ENCODE measurements at places on chromosomes 6 and 20.

GRCh38 chr20:64036346-64037198 lies 590 bp downstream of the C20orf204 start:
- DNase-seq, result no peak

- no peak for DNase-seq
Measured at GRCh38 chr6:142246960-142247359, 54.8 kb upstream of the ADGRG6 start.

GRCh38 chr6:39269961-39270360 lies 40.7 kb upstream of the KCNK5 start:
- no peak for DNase-seq

GRCh38 chr20:63100174-63100925 lies 93.6 kb upstream of the BHLHE23 start:
- DNase-seq, result no peak

- DNase-seq, result peak; percentile 64
Measured at GRCh38 chr6:6758915-6759654, 170.6 kb downstream of the LY86 start.

- peak; percentile 68 for DNase-seq
Measured at GRCh38 chr6:77178821-77179220, 284.5 kb downstream of the HTR1B start.

DNA sequence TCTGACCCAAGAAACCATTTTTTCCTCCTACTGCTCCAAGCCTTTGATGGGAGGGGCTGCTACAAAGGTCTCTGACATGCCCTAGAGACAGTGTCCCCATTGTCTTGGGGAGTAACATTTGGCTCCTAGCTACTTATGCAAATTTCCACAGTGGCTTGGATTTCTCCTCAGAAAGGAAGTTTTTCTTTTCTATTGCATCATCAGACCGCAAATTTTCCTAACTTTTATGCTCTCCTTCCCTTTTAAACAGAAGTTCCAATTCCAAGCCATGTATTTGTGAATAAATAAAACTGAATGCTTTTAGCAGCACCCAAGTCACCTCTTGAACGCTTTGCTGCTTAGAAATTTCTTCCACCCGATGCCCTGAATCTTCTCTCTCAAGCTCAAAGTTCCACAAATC lies 51.0 kb downstream of the SLC22A2 start:
- DNase-seq, result no peak

GRCh38 chr6:159935065-159935464 lies 33.8 kb upstream of the IGF2R start:
- peak; percentile 86 for DNase-seq

DNA sequence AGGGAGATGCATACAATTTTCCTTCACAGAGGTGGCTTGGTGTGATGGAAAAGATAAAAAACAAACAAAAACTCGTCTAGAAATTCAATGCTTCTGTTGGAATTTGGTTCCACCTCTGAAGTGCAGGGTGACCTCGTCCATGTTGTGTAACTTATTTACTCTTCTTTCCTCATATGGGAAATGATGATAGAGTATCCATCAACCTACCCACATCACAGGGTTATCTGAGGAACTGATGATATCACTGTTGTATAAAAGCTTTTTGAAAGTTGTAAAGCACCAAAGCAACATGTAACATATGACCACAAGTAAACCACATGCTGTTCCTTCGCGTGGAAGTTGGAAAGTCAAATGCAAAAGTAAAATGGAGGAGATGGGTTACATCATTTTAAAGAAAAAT lies 212.0 kb upstream of the SGK1 start:
- DNase-seq, result no peak

GRCh38 chr20:63740070-63740626 lies 572 bp downstream of the SLC2A4RG start:
- DNase-seq, result peak; percentile 22

DNA sequence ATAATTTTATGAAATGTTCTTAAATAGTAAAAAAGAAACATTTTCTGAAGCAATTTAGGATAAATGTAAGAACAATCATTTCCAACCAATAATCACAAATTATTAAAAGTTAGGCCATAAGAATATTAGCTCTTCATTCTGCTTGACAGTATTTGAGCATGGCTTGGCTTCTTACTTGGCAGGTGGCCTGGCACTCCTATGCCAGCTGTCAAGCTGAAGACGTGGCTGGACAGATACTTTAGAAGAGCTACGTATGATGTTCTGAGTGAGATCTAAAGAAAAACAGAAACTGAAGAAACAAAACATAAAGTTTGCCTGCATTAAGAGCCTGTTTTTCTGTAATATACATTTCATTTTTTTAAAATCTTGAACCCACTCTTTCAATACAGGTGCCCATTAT lies 438.9 kb downstream of the GRIK2 start:
- DNase-seq, result no peak

- no peak for DNase-seq
Measured at GRCh38 chr6:83193747-83194566, 800 bp downstream of the RWDD2A start.

DNA sequence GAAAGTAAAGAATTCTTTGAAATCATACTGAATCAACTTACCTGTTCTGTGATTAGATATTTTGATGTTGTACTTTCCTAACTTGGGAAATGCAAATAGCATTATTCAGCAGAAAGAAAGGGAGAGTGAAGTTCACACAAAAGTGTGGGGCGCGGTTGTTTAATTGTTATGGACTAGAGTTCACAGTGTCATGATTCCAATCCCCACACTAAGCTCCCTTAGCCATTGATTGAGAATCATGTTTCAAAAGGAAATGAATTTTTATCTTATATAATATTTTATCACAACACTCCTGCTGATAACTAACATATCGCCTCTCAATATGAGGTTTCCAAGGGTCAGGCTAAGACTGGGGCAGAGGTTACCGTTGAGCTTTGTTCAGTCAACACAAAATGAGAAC lies 3.0 kb upstream of the GSTA5 start:
- DNase-seq, result no peak

- DNase-seq, result no peak
Measured at GRCh38 chr20:50359607-50360217, 150.5 kb upstream of the PTPN1 start.

All from fibroblast of the aortic adventitia (primary cell).